Prostate gland (tissue), 2 donors: ENCODE measurements at places on chromosomes 11 and 22. TPM values are rescaled to one million over a fixed set of nuclear protein-coding genes. Genes with fewer than 3 reads are reported as not detected.
A peak's percentile ranks its signal among the peaks of the same experiment; 100 is the strongest.

DNA sequence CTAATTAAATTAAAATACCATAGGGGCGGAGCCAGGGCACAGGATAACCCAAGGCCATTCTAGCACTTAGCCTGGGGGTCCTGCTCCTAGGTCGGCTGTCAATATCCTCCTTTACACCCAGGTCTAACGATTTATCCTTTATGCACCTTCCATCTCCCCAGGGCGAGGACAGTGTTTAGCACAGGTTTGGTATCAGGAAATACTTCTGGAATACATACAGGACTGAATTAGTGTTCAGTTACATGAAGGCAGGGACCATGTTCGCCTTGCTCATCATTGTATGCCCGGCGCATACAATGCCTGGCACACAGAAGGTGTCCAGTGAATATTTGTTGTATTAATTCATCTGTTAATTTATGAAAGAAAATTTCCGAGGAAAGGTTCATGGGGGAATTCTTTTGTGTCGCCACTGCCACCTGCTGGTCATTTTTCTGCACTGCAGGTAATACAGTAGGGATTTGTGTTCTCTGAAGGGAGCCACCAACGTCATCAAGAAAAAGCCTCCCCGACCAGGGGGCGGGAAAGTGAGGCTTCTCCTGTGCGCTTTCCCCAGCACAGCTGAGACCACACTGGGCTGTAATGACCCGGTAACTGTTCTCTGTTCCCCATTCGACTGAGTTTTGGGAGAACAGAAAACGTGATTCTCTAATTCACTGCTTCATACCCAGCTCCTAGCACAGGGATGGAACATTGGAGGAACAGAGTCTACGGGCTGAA lies 68.7 kb upstream of the ASPHD2 start:
- no peaks in the 10 kb centered on the region for H3K36me3 ChIP-seq
- no peak overlapping the region for H3K4me3 ChIP-seq
- no peaks in the 10 kb centered on the region for H3K4me1 ChIP-seq
- H3K27me3 ChIP-seq = no peaks in the 10 kb centered on the region
- H3K27ac ChIP-seq = no peak overlapping the region

GRCh38 chr22:17079572-17079971 lies 5.2 kb upstream of the IL17RA start:
- H3K4me3 ChIP-seq = no peak overlapping the region
- no peak overlapping the region for H3K27ac ChIP-seq
- H3K36me3 ChIP-seq = no peaks in the 10 kb centered on the region
- H3K27me3 ChIP-seq = no peaks in the 10 kb centered on the region
- H3K4me1 ChIP-seq = no peaks in the 10 kb centered on the region

- DNase-seq = no peak
- no peaks in the 10 kb centered on the region for H3K36me3 ChIP-seq
- H3K4me1 ChIP-seq = no peaks in the 10 kb centered on the region
- no peak overlapping the region for H3K27ac ChIP-seq
- H3K27me3 ChIP-seq = no peaks in the 10 kb centered on the region
These were observed 55.3 kb downstream of the BBOX1 start for GRCh38 chr11:27095887-27096286.

DNA sequence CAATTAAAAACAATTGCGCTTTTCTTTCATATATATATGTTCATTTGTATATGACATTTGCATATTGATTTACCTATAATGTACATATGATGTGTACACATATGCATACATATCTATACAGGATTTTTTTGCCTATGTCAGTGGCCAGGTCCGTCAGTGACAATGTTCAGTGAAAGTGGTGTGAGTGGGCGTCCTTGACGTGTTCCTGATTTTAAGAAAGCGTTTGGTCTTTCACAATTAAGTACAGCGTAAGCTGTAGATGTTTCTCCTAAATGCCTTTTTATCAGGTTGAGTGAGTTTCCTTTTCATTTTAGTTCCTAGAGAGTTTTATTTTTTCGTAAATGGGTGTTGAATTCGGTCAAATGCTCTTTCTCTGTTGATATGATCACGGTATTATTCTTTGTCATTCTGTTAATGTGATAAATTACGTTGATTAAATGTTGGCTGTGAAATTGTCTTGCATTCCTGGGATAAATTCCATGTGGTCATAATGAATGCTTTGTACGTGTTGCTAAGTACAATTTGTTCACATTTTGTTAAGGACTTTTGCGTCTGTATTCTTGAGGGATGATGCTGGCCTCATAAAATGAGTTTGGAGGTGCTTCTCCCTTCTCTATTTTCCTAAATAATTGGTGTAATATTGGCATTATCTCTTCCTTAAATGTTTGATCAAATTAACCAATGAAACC lies 10.6 kb upstream of the GNB1L start:
- H3K27me3 ChIP-seq = no peaks in the 10 kb centered on the region
- no peaks in the 10 kb centered on the region for H3K4me1 ChIP-seq
- no peak overlapping the region for H3K4me3 ChIP-seq

DNA sequence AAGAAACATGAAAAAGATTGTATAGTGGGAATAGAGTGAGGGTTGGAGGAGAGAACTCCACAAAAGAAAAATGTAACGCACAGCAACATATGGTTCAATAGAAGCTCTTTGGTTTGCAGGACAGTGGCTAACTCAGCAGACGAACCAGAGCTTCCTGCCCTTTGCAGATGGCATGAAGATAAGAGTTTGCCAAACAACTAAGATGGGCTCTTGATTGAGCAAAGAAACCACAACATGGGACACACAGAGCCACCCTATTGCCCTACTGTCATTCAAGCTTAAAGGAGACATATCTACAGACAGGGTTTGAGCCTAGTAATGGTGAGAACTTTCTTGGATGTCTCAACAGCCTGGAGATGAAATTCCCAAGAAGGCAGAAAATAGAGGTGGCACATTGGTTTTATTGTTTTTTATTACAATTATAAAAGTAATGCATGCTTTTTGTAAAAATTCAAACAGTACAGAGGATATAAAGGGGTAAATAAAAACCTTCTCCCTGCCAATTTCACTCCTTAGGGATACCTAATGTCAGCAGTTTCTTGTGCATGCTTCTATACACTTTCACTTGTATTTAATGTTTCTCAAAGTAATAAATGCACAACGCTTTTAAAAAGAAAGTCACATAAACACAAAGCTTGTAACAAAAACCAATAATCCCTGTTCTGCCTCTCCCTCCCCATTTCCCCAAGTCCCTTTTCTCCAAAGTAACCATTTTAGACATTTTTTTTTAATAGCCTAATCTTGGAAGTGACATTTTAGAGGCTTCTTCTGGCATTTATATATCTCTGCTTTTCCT lies 63.7 kb downstream of the COPB1 start:
- no peaks in the 10 kb centered on the region for H3K27me3 ChIP-seq
- H3K4me1 ChIP-seq = no peaks in the 10 kb centered on the region
- H3K4me3 ChIP-seq = no peak overlapping the region
- H3K36me3 ChIP-seq = no peaks in the 10 kb centered on the region
- no peak for DNase-seq

DNA sequence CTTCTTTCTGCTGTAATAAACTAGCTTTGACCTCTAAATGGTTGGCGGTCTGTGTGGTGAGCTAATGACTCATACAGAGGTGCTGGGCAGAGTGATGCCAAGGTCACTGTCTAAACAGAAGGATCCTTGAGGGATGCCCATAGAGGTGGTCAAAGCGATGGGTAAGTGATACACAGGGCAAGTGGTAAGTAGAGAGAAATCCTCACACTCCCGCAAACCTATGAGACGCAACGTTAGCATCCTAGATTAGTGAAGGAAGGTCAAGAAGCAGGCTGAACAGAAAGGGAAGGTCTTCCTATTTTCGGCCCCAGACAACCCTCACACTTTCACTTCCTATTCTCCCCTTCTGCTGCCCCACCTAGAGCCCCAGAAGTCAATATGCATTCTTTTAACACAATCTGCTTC lies 65.6 kb upstream of the SESN3 start:
- no peaks in the 10 kb centered on the region for H3K4me1 ChIP-seq
- H3K27me3 ChIP-seq = no peaks in the 10 kb centered on the region
- H3K36me3 ChIP-seq = no peaks in the 10 kb centered on the region
- H3K4me3 ChIP-seq = no peak overlapping the region
- no peak for DNase-seq

- H3K4me1 ChIP-seq = no peaks in the 10 kb centered on the region
- H3K36me3 ChIP-seq = no peaks in the 10 kb centered on the region
- H3K27ac ChIP-seq = no peak overlapping the region
- no peak for DNase-seq
- no peak overlapping the region for H3K4me3 ChIP-seq
These were observed 96.1 kb downstream of the GRAMD1B start for GRCh38 chr11:123526027-123526805.

DNA sequence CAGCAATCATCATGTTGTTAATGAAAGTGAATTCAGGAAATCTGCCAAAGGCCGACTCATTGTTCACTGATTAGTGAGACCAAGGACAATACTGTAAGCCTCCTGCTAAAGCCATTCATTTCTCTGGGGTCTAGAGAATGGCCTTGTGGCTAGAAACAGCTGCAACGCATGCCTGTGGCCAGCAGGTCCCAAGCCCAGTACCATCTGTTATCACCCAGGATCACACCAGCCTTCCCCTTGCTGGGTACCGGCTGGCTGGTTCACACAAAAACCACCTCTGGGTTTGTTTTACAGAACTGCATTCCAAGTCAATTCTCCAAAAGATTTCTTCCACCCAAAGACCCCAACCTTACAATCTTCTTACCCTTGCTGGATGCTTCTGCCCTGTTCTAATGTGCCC lies 1.1 kb downstream of the PLAAT5 start:
- H3K4me3 ChIP-seq = no peak overlapping the region
- H3K36me3 ChIP-seq = no peaks in the 10 kb centered on the region
- H3K27ac ChIP-seq = no peak overlapping the region
- no peaks in the 10 kb centered on the region for H3K27me3 ChIP-seq
- no peak for DNase-seq

DNA sequence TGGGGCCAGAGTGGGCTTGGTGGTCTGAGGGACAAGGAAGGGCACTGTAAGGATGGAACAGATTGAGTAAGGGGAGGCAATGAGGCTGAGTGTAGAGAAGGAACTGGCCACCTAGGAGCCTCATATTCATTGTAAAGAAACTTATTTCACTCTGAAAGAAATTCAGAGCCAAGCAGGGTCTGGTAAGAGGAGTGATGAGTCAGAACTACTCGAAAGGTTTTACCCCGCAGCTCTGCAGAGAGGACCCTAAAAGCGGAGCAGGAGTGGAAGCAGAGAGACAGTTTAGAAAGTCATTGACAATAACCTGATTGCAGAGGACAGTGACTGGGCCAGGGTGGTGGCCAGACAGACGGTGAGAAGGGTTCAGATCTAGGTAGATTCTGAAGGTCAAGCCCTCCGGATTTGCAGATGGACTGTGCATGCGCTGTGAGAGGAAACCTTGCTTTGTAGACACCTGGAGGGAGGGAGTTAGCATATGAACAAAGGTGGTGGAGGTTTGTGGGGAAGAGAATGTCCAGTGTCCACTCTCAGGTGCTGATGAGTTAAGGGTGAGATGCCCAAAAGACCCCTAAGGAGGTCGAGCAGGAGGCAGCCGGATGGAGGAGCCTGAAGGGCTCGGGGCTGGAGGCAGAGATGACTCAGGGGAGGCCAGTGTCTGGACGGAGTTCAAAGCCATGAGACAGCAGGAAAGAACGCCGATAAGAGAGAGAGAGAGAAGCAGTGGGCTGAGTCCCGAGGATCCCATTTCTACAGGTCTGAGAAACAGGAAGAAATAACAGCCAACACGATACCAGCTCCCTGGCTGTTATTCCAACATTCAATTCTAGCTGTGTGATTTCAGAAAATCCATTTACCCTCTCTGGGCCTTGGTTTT lies 546.0 kb downstream of the BRD1 start:
- H3K27ac ChIP-seq = no peak overlapping the region
- no peaks in the 10 kb centered on the region for H3K36me3 ChIP-seq
- H3K4me3 ChIP-seq = no peak overlapping the region
- H3K27me3 ChIP-seq = peaks cover 4% of the 10 kb centered on the region
- DNase-seq = no peak

GRCh38 chr11:66875378-66875777 lies 18.5 kb downstream of the LRFN4 start:
- no peaks in the 10 kb centered on the region for H3K36me3 ChIP-seq
- no peaks in the 10 kb centered on the region for H3K27me3 ChIP-seq
- no peak overlapping the region for H3K4me3 ChIP-seq
- DNase-seq = no peak
- H3K4me1 ChIP-seq = peaks cover 13% of the 10 kb centered on the region

GRCh38 chr22:31305194-31305593 lies 12.9 kb upstream of the PIK3IP1 start:
- no peak for DNase-seq
- H3K36me3 ChIP-seq = no peaks in the 10 kb centered on the region
- H3K27me3 ChIP-seq = no peaks in the 10 kb centered on the region
- no peak overlapping the region for H3K4me3 ChIP-seq
- H3K4me1 ChIP-seq = no peaks in the 10 kb centered on the region
- H3K27ac ChIP-seq = no peak overlapping the region

DNA sequence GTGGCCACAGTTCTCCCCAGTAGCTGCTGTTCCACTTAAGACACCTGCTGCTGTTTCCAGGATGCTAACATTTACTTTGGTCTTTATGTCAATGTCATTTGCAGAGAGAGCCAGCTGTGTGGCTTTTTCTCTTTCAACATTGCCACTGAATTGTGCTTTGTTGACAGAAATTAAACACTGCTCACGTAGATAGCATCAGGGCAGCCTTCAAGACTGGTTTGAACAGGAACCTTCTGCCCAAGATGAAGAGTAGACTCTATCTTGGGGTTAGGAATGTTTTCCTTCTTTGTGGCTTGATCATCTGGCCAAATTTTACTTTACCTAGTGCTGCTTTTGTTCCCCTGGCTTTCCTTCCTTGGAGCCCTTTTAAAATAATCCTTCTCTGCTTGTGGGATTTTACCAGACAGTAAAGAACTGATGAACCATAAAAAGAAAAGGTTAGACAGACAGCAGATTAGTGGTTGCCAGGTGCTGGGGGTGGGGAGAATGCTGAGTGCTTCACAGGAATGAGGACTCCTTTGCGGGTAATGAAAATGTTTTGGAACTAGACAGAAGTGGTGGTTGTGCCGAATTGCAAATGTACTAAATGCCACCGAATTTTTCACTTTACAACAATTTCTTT lies 22.7 kb upstream of the XBP1 start:
- peak overlapping the region; percentile 79 for H3K27ac ChIP-seq
- no peaks in the 10 kb centered on the region for H3K27me3 ChIP-seq
- peak; percentile 90 for DNase-seq
- H3K4me1 ChIP-seq = peaks cover 23% of the 10 kb centered on the region
- no peak overlapping the region for H3K4me3 ChIP-seq

Gene PATE4
- total RNA-seq = not detected

Gene CREB3L1
- 41.0 TPM for total RNA-seq

Gene OR52E2
- total RNA-seq = not detected

Gene PRMT3
- 13.8 TPM for total RNA-seq

Gene KLHL35
- total RNA-seq = 0.46 TPM

Gene PANX2
- total RNA-seq = 9.5 TPM

Gene CECR2
- 10.1 TPM for total RNA-seq

Gene CHORDC1
- total RNA-seq = 32.0 TPM

Gene UPK3A
- total RNA-seq = 103 TPM
